Activated CD4-positive, alpha-beta T cell treated with anti-CD3 and anti-CD28 coated beads, Interleukin-2, amount 50 U/mL, for 24 hours (primary cell): ENCODE measurements at places on chromosomes 3 and 15.

- no peak for DNase-seq
Observed at GRCh38 chr3:11616551-11616950, 27.2 kb downstream of the VGLL4 start.

GRCh38 chr15:92111751-92112150 lies 258.2 kb downstream of the SLCO3A1 start:
- no peak for DNase-seq

- no peak for DNase-seq
Observed at GRCh38 chr15:48876057-48876456, 1.9 kb upstream of the EID1 start.

- DNase-seq: no peak
Observed at GRCh38 chr3:15207836-15208504, 1.9 kb downstream of the CAPN7 start.

DNA sequence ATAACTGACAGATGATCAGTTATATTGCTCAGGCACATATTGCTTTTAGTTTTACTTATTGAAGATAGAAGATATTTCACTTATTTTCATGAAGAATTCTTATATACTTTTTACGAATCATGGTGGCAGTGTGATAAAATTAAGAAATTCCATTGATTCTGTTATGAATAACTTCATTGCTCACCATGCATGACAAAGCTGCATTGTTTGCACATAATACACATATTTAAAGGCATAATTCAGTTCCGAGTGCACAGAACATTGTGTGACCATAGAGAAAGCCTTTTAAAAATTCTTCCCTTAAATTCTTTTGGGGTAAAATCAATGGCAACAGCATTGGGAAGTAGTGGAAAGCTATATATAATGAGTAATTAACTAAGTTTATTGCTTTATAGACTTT lies 82.5 kb upstream of the NAALADL2 start:
- DNase-seq: no peak

GRCh38 chr3:38643090-38643489 lies 6.4 kb downstream of the SCN5A start:
- DNase-seq: no peak

DNA sequence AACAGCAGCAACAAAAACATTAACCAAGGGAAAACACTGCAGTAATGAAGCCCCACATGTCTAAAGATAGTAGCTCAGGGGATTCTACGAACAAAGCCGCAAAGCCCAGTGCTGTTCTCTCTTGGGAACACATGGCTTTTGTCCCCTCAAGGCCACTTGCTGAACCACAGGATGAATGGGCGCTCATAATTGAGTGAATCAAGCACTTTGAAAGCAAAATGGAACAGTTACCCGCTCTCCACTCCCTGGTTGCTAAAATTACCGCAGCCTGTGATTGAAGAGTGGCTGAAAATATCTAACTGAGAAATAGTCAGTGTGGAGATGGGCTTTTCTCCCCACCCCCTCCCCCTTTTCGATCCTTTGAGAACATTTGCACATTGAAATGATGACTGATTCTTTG lies 39.6 kb downstream of the RASGRF1 start:
- no peak for DNase-seq

DNA sequence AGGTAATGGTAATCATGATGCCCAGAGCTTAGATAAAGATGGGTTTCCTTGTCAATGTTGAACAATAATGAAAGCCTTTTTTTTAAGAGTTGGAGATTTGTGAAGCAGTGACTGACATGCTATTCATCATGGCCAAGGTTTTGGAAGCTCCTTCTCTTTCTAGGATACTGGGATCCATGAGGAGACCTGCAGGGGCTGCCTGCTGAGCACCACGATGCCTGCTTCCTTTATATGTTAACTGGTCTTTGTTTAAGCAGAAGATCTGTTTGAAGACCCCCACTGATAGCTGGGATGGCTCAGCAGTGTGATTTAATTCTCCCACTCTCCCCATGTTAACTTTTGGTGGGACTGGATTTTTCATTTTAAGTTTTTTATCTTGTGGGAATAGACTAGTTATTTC lies 15.8 kb downstream of the RBP1 start:
- no peak for DNase-seq

DNA sequence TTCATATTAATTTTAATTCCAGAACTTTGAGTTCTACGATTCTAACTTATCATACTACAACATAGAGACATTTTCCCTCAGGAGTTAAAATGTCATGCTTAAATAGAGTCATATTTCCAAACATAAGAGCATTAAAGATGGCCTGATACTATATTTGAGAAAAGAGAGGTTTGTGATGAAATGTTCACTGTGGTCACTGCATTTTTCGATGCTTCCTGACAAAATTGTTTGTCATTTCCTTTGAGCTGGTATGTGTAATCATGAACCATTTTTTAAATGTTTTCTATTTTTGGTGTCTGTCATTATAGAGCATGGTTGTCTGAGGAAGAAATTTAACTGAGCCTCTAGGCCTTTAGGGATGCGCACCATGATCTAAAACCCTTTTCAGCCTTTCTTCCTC lies 721.4 kb upstream of the NR2F2 start:
- DNase-seq: no peak

- DNase-seq: no peak
Observed at GRCh38 chr3:141129541-141130011, 78.4 kb downstream of the SPSB4 start.

DNA sequence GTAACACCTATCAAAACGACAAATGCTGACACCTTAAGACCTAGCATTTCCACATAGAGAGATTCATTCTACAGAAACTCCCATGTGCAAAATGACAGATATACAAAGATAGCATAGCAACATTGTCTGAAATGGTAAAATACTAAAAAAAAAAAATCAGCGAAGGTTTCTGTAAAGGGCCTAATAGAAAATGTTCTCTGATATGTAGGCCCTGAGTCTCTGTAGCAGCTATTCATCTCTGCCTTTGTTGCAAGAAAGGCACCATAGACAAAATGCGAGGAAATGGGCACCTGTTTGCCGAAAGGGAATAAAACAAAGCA lies 631 bp upstream of the MFGE8 start:
- no peak for DNase-seq

GRCh38 chr3:187678726-187679268 lies 8.6 kb upstream of the SST start:
- peak; percentile 13 for DNase-seq

DNA sequence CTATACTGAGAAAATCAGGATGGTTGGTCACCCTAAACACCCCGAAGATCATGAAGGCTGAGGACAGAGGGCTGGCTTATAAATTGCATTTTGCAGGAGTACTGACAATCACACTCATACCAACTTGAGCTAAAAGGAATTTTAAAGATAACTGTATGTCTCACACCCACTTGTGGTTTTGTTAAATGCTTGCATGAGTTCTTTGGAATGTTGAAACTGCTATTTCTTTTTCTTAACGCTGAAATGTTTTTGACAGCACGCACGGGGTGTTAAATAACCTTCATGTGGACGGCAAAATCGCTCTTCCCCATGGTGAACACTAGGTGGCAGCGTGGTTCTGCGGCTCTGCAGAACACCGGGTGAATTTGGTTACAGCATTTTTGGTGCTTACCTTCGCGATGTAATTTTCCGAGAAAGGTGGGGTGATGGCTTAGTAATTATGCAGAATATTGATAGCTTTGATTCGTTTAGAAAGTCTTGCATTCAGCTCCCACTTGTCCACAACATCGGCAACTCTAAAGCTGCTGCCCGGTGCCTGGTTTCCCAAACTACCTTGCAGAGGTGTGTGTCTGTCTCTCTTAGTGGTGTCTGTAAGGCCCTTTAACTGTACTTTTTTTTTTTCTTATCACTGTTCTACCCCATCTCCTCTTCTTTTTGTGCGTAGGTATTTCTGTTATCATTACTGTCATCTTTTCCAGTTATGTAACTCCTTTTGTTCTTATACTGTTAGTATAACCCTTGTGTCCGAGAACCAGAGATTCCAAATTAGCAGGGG lies 51.7 kb downstream of the ARNT2 start:
- DNase-seq: peak; percentile 42

DNA sequence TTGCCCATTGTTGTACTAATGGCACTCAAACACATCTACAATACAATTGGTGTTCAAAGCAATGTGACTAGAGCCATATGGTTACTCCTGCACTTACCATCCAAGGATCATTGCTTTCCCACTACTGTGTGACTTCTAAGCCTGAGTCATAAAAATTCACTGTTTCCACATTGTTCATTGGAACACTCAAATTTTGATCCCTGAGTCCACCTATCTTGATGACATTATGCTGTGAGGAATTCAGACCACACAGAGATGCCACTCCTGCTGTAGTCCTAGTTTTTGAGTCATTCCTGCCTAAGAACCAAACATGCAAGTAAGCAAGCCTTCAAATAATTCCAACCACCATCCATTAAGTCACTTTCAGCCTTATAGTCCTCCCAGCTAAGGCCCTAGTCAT lies 176.2 kb downstream of the EFHB start:
- DNase-seq: no peak

DNA sequence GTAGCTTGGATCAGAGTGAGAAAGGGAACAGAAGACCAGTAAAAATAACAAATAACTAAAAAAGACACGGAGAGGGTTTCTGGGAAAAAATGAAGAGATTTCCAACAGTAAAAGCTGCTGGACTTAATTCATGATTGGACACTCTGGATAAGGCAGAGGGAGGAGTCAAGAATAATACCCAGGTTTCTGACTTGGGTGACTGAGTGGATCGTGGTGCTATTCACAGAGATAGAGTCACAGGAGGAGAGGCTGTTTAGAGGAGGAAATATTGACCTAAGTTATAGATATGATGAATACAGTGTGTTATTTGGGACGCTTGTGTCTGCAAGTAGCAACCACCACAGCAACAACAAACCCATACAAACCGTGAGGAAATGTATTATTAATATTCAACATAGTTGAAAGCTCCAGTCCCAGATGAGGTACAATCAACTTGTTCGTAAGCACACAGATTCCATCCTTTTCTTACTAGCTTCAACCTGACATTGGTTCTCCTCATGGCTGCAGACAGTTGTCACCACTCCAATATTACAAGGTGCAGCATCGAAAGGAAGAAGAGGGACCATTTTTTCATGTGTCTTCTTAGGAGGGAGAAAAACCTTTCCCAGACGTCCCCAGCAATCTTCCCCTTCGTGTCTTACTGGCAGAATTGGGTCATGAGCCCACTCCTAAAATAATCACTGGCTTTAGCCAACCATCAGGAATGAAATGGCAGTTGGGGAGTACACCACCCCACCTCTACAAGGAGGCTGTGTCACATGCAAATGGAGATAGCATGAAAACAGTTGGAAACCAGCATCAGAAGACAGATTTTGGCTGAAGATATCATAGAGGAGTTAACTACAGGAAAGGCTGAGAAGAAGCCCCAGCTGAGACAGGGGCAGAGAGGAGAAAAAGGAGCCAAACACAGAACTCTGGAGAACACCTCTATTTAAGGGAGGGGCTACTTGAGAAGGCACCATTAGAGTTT lies 387.8 kb downstream of the SHQ1 start:
- no peak for DNase-seq
